SK-MEL-5 (cell line): ENCODE measurements at places on chromosomes 12 and 14.

- DNase-seq: peak; percentile 79
These were observed 41.4 kb downstream of the COX16 start for GRCh38 chr14:70317969-70318634.

DNA sequence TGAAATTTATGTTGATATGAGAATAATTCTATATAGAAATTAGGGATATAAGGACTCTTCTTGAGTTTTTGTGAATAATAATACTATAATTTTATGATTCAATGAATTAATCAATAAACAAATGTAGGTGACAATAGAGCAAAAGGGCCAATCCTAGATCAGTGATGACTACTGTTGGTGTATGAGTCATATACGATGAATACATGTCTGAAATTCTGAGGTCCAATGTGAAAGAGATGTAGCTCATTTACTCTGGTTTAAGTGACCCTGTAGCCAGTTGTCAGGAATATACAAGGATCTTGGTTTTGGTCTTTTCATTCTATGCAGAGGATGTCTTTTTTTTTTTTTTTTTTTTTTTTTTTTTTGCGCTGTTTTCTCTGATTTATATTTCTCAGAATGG is 72.1 kb upstream of the RTL1 start:
- no peak for DNase-seq

- no peak for DNase-seq
These were observed 71.5 kb downstream of the AACS start for GRCh38 chr12:125136702-125137101.

- no peak for DNase-seq
These were observed 17.0 kb downstream of the NEK9 start for GRCh38 chr14:75109877-75110276.

GRCh38 chr12:78951803-78952551 is 87.4 kb downstream of the SYT1 start:
- DNase-seq: no peak

GRCh38 chr14:100619396-100620254 is 32.4 kb upstream of the BEGAIN start:
- no peak for DNase-seq

- no peak for DNase-seq
These were observed 5.6 kb downstream of the DACT1 start for GRCh38 chr14:58643366-58643765.

- no peak for DNase-seq
These were observed 16.9 kb downstream of the FAM222A start for GRCh38 chr12:109730306-109731145.

GRCh38 chr12:128353301-128353700 is 86.3 kb downstream of the TMEM132C start:
- no peak for DNase-seq

DNA sequence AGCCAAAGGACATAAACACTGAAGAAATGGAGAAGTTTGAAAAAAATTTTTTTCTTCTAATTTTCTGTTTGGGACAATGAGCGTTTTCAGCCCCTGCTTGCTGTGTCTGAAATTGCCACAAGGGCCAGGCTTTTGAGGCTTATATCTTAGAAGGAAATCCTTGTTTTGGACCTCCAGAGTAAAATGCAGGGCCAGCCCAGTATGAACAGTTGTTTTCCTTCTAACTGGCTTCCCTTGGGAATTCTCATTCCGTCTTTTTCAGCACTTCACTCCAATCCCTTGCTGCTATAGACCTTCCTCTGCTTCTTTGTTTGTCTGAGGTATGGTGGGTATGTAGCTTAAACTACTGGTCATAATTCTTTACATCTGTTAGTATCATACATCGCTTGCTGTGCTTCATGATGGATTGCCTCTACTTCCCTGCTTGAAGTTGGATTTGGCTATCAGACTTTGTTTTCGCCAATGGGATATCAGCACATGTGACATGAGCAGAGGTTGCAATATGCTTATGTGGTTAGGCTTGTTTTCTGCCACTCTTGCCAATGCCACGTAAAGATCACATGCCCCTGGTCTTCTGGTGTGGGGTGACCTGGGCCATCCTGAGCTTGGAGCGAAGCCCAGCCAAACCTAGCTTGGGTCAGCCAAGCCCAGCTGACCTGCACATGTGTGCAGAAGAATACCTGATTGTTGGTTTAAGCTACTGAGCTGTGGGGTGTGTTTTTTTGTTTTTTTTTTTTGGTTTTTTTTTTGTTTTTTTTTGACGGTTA is 64.7 kb downstream of the AVPR1A start:
- peak; percentile 61 for DNase-seq

- no peak for DNase-seq
These were observed 203.8 kb upstream of the MYL2 start for GRCh38 chr12:111124183-111124582.

GRCh38 chr12:123200414-123200813 is 32.5 kb downstream of the MPHOSPH9 start:
- no peak for DNase-seq

GRCh38 chr12:64212119-64212746 is 9.9 kb downstream of the KICS2 start:
- DNase-seq: no peak

GRCh38 chr12:119842380-119842779 is 34.7 kb downstream of the CIT start:
- peak; percentile 97 for DNase-seq

GRCh38 chr12:2376908-2377657 is 324.3 kb downstream of the CACNA1C start:
- no peak for DNase-seq

DNA sequence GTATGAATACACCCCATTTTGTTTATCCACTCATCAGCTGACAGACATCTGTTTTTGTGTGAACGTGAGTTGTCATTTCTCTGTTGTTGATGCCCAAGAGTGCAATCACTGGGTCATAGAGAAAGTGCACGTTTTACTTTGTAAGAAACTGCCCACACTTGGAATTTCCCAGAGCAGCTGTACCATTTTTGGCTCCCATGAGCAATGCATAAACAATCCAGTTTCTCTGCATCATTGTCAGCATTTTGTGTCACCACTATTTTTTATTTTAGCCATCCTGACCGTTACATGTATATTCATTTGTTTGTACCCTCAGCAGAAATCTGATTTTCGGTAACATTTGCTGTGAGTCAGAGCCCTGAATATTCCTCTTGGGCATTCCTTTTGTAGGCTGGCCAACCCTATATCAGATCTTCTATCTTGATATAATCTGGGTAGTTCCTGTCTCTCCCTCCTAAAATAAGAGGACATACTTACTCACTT is 62.7 kb downstream of the RBM19 start:
- no peak for DNase-seq

DNA sequence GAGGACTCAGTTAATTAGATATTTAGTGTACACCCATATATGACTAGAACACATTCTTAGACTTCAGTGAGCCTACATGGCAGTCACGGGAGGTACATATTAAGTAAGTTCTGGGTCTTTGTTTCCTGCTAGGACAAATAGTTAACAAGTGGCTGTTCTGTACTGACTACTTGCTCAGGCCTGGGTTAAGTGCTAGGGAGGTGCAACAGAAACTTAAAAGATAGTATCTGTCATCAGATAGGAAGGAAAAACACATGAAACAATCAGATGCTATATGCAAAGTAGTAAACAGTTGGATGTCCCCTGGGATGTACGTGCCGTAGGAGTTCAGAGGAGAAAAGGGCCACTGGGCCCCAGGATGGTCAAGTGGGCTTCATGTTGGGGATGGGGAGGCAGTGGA is 59.5 kb downstream of the SLC4A8 start:
- no peak for DNase-seq

GRCh38 chr12:29245246-29245645 is 96.2 kb downstream of the FAR2 start:
- DNase-seq: no peak

DNA sequence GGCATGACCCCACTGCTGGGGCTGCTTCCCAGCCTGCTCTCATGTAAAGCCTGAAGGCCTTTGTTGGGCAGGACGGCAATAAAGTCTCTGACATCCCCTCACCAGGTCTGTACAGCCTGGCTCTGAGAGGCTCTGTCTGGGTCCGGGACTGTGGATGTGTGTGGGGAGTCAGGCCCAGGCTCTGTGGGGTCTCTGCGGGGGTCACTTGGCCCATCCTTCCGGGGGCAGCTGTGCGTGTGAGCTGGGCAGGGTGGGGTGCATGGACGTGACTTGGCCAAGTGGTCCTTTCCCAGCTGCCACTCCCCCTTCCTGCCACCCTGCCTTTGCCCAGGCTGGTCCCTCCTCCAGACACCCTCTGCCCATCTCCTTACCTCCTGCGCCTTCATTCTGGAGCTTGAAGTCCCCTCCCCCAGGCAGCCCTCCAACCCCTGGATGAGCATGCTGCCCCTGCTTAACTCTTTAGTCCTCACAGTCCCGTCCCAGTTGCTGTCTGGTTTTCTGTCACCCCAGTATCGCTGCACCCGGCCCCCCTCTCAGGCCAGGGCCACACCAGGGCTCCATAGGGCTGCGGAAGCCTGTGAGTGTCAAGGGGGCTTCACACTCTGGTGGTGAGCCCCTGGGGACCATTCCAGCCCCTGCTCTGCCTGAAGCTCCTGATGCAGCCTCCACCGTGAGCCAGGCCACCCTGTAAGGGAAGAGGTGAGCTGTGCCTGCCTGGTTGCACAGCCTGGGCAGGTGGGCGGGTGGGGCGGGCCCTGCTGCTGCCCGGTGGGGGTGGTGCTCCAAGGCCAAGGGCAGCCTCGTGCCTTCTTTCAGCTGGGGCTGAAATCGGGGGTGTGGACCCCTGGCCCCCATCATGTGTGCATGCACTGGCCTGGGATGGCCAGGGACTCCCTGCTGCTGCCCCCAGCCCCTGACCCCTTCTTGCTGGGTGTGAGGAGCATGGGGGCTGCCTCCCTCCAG is 25.5 kb upstream of the KIF26A start:
- DNase-seq: no peak

DNA sequence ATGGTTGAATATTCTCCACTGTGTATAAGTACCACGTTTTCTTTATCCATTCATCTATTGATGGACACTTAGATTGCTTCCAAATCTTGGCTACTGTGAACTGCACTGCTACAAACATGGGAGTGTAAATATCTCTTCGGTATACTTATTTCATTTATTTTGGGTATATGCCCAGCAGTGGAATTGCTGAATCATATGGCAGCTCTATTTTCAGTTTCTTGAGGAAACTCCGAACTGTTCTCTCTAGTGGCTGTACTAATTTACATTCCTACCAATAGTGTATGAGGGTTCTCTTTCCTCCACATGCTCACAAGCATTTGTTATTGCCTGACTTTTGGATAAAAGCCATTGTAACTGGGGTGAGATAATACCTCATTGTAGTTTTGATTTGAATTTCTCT is 623.1 kb upstream of the LRFN5 start:
- no peak for DNase-seq

DNA sequence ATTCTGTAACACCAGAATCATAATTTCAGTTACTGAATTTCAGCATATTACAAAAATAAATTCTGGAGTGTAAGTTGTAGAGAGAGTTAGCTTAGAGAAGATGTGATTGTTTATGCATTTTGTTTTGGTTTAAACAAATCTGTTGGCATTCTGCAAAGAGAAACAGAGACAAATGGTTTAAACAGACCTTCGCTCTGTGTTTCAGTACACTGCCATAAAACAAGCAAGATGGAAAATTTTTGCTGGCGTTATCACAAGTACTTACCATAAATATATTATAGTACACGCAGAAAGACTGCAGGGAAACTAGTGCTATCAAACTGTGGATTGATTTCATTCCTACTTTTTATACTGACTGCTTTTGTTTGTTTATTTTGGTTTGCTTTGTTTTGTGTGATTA is 850.3 kb upstream of the FOXG1 start:
- DNase-seq: no peak

DNA sequence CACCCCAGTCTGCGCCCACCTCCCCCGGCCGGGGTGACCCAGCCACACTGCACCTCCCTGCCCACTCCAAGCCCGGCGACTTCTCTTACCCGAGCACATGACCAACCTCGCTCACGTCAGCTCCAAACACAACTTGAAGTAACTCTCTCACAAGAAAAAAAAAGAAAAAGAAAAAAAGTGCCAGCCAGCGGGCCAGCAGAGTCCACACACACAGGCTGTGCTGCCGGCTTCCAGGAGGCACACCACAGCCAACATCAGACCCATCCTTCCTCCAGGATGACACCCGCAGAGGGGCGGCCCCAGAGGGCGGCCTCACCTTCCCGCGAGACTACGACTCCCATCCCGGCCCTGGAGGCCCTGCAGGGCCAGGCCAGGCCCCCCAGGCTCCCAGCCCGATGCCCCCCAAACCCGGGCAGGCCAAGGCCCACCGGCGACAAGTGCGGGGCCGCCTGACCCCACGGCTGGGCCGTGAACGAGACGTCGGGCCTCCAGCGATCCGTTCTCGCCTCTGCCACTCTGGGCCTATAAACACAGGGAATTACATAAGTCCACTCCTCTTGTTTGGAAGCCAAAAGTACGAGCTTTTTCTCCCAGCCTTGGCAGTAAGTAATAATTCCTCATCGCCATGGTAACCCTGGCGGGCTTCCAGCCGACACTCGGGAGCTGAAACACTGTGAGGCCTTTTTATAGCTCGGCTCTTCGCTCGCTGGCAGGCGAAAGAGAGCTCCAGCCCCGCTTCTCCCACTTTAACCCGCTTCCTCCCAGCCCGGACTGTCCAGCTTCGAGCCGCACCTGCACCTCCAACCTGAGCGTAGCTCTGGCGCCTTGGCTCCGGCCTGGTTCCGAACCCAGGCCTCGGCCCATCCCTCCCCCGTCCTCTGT is 49.1 kb downstream of the NCOR2 start:
- peak; percentile 95 for DNase-seq

DNA sequence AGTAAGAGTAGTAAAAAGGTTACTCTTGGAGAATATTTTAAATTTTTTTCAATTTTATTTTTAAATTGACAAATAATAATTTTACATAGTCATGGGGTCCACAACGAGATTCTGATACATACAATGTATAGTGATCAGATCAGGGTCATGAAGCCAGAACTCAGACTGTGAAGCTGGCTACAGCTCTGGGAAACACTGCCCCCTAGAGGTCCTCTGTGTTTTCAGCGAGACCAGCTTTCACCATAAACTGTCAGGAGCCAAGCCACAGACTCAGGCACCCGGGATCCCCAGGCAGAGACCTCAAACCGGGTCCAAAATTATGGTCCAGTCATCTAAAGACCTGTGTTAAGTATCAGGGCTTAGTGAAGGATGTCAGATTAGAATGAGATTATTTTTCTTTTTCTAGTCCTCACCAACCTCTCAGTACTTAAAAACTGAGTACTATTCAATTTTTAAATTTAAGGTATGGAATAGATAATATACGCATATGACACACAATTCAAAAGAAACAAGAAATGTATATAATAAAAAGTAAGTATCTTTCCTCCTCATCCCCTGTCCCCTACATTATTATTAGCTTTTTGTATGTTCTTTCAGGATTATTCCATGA is 397.1 kb downstream of the MDGA2 start:
- DNase-seq: peak; percentile 78

DNA sequence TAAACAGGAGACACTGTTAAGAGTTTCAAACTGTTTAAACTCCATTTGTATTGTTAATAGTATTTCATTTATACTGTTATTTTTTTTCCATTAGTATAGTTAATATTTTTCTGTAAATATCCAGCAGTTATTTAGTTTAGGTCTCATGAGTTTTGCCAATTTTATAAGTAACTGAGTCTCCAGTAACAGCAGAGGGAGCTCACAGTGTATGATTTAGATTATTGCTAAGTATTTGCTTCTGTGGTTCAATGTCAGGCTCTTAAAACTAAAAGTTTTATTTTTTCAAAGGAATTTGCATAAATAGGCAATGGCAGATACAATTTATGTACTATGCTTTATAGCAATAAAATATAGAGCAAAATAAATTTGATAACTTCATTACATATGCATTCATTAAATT is 209.7 kb downstream of the ATXN7L3B start:
- DNase-seq: peak; percentile 26
